Left cardiac atrium (tissue), 4 donors: ENCODE measurements at places on chromosomes 7 and 10. TPM values are rescaled to one million over a fixed set of nuclear protein-coding genes. Genes with fewer than 3 reads are reported as not detected.
A peak's percentile ranks its signal among the peaks of the same experiment; 100 is the strongest.

ANXA11 gene
- total RNA-seq = 413 TPM

ITPRID1 gene
- not detected for total RNA-seq

SPDYE18 gene
- 0.94 TPM for total RNA-seq

- no peak for DNase-seq
Observed at GRCh38 chr7:41538810-41539724, 163.8 kb downstream of the INHBA start.

DNA sequence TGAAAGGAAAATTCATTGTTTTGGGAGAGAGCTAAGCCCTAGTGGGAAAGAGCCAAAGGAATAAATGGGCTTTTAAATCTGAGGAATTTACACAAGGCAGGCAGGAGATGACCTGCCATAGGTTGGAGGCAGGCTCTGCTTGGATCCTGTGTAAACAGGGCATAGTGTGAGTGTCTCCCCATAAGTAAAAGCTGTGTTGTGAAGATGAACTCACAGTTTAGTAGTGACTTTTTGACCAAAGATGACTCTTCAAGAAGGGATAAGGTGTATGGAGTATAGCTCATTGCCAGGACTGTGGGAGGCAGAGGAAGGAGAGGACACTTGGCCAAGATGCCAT lies 63.2 kb downstream of the KAT6B start:
- no peak for DNase-seq

DNA sequence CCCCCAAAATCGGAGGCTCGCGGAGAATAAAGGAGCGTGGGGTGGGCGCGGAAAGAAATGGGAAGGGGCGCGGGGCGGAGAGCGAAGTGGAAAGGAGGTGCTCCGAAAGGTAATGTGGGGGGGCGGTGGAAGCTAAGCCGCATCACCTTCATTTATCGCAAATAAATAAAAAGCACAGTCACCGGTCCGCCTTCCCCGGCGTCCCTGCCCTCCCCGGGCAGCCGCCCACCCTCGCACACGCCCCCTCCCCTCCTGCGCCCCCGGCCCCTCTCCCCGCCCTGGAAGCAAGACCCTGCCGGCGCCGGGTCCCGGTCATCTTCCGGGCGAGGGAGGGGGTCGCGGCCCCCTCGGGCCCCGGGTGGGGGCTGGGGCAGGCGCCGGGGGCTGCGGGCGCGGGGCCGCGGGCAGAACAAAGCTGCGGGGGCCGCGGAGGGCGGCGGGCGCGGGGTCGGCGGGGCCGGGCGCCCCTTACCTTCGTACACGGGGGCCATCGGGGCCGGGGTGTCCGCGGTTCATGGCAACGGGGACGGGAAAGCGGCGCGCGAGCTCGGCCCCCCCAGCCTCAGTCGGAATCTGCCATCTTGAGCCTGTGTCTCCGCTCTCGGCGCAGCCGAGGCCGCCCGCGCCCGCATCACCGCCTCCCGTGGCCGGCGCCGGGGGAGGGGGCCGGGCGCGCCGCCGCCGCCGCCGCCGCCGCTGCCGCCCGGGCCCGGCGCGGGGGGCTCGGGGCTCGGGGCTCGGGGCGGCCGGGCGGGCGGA lies 486 bp downstream of the HIPK2 start:
- peak; percentile 62 for DNase-seq

DNA sequence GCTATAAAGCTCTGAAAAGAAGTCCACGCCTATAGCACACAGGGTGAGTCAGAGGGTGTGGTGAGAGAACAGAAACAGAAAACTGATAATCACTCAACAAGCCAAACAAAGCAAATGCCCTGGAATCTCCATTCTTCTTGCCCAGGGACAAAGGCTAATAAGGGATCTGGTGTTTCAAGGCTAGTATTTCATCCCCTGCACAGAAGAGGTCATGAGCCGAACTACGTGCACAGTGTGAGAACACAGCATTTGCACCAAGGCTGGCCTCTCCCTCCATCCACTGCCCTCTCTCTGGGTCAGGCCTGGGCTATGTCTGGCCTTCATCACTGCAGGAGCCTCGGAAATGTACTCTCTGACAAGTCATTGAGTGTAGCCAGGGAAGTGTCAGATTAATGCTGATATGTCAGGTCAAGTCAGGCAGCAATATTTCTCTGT lies 42.7 kb downstream of the PRR15 start:
- no peak for DNase-seq

PHYHIPL gene
- total RNA-seq = not detected

CYP26C1 gene
- not detected for total RNA-seq

GRCh38 chr7:98107313-98107721 lies 655 bp downstream of the LMTK2 start:
- no peak for DNase-seq

DNA sequence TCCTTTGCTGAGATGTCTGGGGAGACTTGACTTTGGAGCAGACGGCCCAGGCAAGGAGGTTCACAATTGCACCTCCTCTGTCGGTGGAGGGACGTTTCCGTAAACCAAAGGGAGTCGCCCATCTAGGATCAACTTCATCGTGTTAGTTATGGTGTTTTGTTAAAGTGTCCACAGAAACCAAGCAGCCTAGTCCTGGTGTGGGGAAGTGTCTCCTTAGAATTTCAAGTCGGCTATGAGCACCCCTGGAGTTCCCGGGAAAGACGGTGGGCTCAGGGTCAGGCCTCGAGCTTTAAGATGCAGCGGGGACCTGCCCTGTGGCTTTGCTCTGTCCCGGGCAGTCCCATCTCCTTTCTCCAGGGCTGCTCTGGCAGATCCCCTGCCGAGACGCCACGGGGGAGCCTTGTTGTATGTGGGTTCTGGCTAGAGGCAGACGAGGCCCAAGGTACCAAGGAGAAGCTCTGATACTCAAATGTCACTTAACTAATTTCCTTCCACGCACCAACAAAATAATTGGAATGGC lies 319.2 kb downstream of the ADARB2 start:
- DNase-seq = no peak

PCLO gene
- total RNA-seq = 3.5 TPM

DNA sequence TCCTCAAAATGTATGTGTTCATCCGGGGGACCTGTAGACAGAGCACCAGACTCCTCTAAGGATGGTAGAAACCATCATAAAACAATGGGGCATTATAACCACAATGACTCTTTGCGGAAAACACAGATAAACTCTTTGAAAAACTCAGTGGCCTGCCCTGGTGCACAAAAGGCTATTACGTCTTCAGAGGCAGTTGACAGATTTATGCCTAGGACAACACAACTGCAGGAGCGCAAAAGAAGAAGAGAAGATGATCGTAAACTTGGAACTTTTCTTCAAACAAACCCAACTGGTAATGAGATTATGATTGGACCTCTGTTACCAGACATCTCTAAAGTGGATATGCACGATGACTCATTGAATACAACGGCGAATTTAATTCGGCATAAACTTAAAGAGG lies 6.0 kb downstream of the RBM48 start:
- no peak for DNase-seq

DNA sequence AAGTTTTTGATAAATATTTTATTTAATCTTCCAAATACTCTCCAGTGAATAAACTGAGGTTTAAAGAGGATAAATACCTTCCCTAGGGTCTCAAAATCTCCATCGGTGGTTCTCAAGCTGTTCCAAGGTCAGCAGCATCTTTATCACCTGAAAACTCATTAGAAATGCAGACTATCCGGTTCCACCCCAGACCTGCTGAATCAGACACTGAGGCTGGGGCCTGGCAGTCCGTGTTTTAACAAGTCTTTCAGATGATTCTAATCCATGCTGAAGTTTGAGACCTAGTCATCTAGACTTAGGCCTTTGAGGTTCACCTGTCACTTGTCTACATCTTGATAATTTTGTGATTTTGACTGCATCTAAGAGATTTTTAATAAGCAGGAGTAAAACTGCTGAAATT lies 37.5 kb downstream of the PLEKHA8 start:
- no peak for DNase-seq

- no peak for DNase-seq
Observed at GRCh38 chr7:30164567-30164966, 29.8 kb downstream of the MTURN start.
